ENCODE measurements at places on chromosomes 16 and 17. TPM values are rescaled to one million over a fixed set of nuclear protein-coding genes. Genes with fewer than 3 reads are reported as not detected.

The BIRC5 gene
- 2.7 TPM for total RNA-seq

The FOXJ1 gene
- total RNA-seq: 1.0 TPM

The GP2 gene
- total RNA-seq: not detected

The NOD2 gene
- 11.7 TPM for total RNA-seq

- DNase-seq: peak; percentile 29
Measured at GRCh38 chr16:29664091-29664921, 1.3 kb downstream of the SPN start.

DNA sequence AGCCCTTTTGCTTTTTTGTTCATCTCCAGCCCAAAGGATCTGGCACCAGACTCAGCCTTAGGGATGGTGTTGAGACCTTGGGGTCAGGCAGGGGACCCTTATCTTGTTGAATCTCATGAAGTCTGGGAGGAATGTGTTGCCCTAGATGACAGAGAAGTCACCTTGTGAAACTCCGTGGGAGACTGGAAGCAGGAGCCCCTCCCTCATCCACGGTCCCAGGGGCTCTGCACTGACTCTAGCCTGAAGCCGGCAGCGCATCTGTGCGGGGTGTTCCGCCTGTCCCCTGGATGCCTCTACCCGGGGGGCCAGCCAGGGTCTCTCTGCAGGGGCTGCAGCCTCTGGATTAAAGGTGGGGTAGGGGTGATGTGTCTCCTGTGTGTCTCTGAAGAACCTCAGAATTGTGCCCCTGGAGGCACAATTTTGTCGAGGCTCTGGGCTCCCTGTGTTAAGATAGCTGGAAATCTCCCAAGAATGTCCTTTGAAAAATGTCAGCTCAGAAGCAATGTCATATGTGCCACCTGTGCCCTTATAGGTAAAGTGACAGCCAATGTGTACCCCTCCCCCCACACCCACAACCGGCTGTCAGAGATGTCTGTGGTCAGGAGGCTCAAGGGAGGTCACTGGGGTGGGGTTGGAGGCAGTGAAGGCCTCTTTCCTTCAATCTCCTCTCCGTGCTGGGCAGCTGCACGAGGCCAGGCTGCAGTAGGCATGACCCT lies 32.1 kb upstream of the CDC42EP4 start:
- no peak for DNase-seq

- DNase-seq: no peak
Measured at GRCh38 chr17:35254107-35254773, 11.4 kb downstream of the SLFN5 start.

- DNase-seq: no peak
Measured at GRCh38 chr17:72430611-72431432, 310.0 kb downstream of the SOX9 start.

- no peak for DNase-seq
Measured at GRCh38 chr17:45408611-45409421, 23.9 kb downstream of the ARHGAP27 start.

DNA sequence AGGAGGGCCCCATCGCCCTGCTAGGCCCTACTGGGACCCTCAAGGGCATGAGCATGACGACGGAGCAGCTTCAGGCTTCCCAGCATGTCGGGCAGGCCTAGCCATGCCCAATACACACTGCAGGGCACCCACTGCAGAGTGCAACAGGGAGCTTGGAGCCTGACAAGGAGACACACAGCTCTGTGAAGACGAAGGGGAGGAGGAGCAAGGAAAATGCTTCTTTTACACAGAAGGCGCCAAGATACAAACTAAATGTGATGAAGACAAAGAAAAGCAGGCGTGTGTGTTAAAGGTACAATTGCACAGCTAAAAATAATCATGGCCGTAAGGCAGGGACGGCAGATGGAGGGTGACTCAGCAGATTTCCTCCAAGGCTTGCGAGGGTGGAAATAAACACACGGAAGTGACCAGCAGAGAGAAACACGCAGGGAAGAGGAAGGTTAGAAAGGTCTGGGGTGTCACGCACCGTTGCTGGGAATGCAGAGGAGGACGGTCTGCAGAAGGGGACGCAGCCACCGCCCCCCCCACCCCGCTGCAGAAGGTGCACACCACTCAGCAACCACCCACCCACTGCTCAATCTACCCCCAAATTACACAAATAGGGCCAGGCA lies 108.5 kb downstream of the ZNF778 start:
- peak; percentile 73 for DNase-seq

Data from CD4-positive, CD25-positive, alpha-beta regulatory T cell (primary cell).